ENCODE measurements at places on chromosomes 5 and 9. TPM values are rescaled to one million over a fixed set of nuclear protein-coding genes. Genes with fewer than 3 reads are reported as not detected.

Gene PCDHB9
- 0.03 TPM for total RNA-seq

Gene SOHLH1
- total RNA-seq, result not detected

Gene PAIP2
- 94.8 TPM for total RNA-seq

Gene ADAMTS2
- 0.09 TPM for total RNA-seq

Gene QRFP
- total RNA-seq, result not detected

Gene PCDHB2
- 3.4 TPM for total RNA-seq

All from A549 treated with RU486 at 1 μM for 4 hours (cell line).